ENCODE measurements at places on chromosomes 12 and 14.
A peak's percentile ranks its signal among the peaks of the same experiment; 100 is the strongest.

- DNase-seq, result peak; percentile 7
These were observed 2.2 kb downstream of the PDZRN4 start for GRCh38 chr12:41190338-41190737.

DNA sequence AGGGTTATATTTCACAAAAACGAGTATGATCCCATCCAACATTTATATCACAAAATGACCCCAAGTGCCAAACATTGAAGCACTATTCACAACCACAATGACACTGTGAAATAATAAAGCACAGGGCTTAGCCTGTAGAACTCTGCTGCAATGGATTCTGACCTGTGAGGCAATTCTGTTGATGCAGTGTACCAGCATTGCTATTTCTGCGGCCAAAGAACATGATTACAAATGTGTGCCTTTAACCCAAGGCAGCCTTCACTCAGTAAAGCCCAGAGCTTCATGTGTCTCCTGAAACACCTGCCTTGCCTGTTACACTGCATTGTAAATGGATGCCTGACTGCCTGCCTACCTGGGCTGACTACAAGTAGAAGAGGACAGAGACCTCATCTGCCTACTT lies 158.0 kb downstream of the PPM1H start:
- no peak for DNase-seq

DNA sequence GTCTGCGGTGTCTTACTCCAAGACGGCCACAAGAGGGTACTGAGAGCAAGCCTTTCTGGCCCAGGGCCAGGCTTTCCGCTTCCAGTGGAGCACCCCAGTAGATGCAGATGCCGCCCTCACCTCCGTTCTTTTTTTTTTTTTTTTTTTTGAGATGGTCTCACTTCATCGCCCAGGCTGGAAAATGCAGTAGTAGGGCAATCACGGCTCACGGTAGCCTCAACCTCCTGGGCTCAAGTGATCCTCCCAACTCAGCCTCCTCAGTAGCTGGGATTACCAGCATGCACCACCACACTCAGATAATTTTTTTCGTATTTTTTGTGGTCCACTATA lies 5.6 kb upstream of the LBHD2 start:
- peak; percentile 61 for DNase-seq

DNA sequence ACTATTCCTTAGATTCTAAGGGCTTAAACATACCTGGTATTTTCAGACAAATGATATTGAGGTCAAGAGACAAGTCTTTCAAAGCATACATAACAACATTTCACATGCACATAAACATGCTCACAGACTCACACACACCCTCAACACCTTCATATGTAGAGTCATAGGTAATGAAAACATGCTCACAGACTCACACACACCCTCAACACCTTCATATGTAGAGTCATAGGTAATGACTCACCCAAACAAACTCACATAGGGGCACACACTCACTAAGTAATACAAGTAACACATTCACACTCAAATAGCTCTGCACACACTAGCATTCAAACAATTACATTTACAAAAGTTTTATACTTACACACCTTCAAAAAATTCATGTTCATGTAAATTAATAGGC lies 975.5 kb downstream of the TMEM121 start:
- DNase-seq, result no peak

- DNase-seq, result no peak
These were observed 11.6 kb downstream of the KRT7 start for GRCh38 chr12:52244615-52244994.

DNA sequence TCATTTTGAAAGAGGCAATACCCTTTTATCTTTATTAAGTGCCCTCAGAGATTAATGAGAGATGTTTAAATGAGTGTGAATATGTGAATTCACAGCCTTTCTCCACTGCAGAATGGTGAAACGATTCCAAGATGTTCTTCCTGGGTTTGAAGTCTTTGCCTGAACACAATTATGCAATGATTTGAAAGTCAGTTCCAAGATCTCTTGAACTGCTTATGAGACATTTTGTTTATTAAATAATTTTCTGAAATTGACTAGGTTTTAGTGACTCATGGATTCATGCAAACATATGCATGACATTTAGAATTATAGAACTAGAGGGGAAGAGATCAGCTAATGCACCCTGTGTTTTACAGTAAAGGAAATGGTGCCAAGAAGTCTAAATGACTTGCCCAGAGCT lies 118.1 kb upstream of the SLC38A2 start:
- no peak for DNase-seq

DNA sequence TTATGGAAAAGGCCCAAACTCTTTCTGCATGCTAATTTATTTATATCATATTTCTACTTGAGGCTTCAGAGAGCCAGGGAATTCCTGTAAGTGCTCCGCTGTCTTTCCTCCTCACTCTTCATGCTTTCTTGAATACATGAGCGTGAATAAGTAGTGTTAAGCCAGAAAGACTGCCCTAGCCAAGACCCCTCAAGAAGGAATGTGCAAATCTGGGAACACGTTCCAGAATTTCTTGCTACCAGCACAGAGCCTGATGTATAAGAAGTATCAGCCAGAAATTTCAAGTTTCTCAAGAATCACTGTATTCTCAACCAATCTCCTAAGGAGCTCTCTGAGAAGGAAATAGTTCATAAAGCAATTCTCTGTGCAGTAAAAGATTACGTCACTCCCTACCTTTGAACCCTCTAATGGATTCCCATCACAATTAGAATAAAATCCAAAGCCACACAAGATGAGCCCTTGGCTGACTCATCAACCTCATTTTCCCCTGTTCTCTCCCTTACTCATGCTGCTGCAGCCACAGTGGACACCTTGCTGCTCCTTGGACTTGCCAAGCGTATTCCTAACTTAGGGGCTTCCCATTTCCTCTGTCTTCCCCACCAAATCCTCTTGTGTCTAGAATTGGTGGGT lies 6.9 kb upstream of the TSPAN8 start:
- DNase-seq, result no peak

- no peak for DNase-seq
These were observed 156.2 kb downstream of the ETV6 start for GRCh38 chr12:11805680-11806079.

- DNase-seq, result no peak
These were observed 29.5 kb upstream of the MAP1LC3B2 start for GRCh38 chr12:116529686-116530085.

DNA sequence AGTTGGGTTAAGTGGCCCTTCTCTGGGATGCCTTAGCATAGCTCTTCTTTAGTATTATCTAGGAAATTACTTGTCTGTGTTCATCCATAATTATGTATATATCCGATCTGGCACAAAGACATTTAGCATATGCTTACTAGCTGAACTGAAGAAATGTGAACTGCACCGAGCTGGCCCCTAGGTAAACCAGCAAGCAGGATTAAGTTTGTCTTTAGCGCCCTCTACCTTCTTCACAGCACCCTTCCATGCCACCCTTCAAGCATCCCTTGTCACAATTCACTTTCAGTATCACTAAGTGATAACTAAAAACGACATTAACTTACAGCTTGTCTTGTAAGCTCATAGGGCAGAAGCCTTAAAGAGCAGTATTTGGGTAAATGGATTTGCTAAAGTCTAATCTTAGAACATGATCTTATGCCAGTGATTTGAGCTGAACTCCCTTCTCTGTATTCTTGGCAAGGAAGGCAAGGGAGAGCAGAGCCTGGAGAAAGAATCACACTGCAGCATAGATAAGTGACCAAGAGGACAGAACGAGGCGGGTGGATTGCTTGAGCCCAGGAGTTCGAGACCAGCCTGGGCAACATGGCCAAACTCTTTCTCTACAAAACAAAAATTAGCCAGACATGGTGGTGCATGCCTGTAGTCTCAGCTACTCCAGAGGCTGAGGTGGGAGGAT lies 2.6 kb upstream of the HAL start:
- peak; percentile 43 for DNase-seq
